ENCODE measurements at places on chromosomes 12 and 14.
A peak's percentile ranks its signal among the peaks of the same experiment; 100 is the strongest.

- peak; percentile 66 for DNase-seq
Measured at GRCh38 chr12:31959701-31960391, 631 bp downstream of the RESF1 start.

DNA sequence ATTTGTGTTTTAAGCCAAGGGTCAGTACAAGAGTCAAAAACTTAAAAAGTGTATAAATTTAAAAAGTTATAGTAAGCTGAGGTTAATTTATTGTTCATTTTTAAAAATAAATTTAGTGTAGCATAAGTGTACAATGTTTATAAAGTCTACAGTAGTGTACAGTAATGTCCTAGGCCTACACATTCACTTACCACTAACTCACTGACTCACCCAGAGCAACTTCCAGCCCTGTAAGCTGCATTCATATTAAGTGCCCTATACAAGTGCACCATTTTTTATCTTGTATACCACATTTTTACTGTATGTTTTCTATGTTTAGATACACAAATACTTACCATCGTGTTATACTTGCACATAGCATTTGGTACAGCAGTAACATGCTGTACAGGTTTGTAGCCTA, 37.7 kb downstream of the GPR137C start:
- DNase-seq = no peak

GRCh38 chr14:61109288-61109687, 128.2 kb downstream of the SLC38A6 start:
- no peak for DNase-seq

GRCh38 chr14:100629696-100630095, 42.5 kb upstream of the BEGAIN start:
- no peak for DNase-seq

GRCh38 chr12:93541578-93542225, 30.8 kb upstream of the SOCS2 start:
- no peak for DNase-seq

GRCh38 chr12:3520168-3520567, 29.2 kb downstream of the PRMT8 start:
- DNase-seq = peak; percentile 4

GRCh38 chr12:92324849-92325500, 179.3 kb upstream of the BTG1 start:
- no peak for DNase-seq

DNA sequence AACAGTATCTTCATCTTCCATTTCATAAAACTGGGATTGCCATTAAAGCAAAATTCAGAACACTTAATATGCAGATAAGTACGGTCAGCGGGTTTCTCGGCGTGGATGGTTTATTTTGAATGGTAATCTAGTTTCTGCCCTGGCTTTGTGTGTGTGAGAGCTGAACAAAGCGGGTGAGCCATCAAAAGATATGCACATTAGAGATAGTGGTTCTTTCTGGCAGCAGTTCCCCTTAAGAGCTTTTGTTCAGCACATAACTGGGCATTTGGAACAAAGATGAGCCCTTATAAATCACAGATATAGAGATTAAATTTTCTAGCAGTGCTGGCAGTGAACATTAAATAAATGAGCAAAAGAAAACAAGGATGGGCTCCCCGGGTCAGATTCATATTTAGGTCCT, 207.5 kb downstream of the CALM1 start:
- DNase-seq = no peak

DNA sequence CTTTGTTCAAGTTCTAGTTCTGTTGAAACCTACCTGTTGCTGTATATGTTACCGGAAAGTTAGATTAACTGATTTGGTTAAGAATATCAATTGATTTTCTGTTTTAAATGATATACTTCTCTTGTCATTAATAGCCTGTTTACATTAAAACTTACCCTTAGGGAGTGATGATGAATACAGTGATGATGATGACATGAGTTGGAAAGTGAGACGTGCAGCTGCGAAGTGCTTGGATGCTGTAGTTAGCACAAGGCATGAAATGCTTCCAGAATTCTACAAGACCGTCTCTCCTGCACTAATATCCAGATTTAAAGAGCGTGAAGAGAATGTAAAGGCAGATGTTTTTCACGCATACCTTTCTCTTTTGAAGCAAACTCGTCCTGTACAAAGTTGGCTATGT, 33.0 kb downstream of the CAND1 start:
- DNase-seq = no peak

- no peak for DNase-seq
Measured at GRCh38 chr12:64506955-64507354, 55.0 kb downstream of the TBK1 start.

DNA sequence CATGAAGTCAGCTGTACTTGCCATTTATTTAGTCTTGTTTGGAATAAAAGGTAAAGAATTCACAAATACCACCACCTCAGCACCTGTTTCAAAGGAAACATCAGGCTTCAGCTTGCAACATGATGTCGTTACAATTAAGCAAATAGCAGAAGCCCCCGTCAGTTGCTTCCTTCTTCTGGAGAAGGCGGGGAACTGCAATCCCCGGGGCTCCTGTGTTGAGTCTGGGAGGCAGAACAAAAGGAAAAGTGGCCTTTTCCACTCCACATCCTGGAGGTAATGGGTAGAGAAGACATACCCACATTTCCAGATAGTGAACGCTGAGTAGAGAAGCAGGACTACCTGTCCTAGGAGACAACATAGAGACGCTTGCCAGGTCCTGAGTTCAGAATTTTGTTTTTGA, 92.8 kb downstream of the DNAH10 start:
- no peak for DNase-seq

DNA sequence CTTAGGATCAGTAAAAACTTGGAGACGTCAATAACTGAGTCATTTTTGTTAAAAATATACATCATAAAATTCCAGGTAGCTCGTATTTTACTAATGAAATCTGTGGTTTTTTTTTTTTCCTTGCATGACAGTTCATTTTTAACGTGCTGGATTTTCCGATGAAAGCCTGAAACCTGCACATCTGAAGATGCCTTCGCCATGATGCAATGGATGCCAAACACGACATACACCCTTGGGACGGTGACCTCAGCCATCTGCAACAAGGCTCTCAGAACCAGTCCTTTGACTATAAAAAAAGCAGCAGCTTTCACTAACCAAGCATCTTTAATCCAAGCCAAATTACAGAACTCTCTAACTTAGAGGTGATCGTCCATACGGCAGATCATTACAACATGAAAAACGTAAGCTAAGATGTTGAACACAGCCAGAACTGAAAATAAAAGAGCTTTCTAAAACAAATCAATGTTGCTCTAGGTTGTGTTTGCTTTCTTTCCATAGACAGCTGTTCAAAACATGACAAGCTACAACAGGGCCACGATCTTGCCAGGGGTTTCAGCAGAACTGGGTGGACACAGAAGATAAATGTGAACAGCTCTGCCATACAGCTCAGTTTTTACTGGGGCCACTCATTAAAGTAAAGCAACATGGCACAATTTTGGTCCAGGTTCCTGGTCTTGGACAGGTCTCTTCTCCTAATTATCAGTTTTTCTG, 7.8 kb downstream of the NIN start:
- no peak for DNase-seq

DNA sequence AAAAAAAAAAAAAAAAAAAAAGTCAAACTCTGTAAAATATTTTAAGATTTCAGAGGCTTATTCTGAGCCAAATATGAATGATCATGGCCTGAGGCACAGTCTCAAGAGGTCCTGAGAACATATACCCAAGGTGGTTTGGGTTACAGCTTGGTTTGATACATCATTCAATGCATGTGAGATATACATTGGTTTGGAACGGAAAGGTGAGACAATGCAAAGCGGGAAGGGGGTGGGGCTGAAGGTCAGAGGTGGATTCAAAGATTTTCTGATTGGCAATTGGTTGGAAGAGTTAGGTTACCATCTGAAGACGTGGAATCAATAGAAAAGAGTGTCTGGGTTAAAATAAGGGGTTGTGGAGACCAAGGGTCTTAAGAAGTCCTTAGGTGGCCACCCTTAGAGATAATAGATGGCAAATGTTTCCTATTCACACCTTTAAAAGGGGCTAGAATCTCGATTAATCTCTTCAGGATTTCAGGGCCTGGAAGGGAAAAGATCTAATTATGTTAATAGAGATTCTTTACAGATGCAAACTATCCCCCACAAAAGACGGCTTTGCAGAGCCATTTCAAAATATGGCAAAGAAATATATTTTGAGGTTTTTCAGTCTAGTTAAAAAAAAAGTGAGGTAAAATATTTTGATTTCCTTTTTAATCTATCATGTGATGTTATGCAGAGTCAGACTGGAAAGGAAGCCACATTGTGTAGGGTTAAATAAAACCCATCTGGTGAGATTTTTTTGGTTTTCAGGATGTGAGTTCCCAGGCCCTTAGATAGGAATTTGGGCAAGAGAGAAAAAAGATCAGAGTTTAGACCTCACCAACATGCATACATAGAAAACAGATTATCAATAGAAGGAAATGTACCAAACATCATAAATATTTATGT, 173.8 kb upstream of the CNOT2 start:
- no peak for DNase-seq
